ENCODE measurements at places on chromosomes 1 and 21.
A peak's percentile ranks its signal among the peaks of the same experiment; 100 is the strongest.

DNA sequence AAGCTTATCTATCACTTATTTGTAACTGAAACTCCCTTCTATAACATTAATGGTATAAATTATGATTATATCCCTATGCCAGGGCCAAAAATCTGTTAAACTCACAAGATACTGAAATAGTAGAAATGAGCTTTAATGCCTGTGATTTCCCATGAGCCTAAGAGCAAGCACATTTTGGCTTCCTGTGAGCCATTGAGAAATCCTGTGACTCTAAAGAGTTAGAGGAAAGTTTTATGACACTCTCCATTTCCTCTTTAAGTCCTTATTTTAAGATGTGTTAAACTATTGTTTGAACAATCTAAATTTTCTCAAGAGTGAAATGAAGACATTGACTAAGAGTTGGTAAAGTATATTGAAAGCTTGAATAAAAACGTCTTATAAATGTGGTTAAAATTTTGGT is 45.6 kb downstream of the SUCO start:
- no peak for DNase-seq

DNA sequence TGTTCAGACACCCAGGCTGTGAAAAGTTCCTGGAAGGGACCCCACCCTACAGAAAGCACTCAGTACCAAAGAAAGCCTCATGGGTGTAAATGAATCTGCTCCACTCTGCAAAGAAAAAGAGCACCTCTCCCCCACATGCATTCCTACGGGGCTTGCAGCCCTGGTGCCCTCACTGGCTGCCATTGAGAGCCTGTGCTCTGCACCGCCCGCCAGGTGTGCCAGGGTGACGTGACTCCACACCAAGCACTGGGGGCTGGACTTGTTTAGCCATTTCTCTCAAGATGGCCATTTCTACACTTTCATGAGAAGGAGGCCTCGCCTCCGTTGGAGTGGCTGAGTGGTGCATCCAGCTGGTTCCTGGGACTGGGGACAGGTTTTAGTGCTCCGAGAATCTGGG is 380.5 kb upstream of the VAMP3 start:
- DNase-seq = no peak

DNA sequence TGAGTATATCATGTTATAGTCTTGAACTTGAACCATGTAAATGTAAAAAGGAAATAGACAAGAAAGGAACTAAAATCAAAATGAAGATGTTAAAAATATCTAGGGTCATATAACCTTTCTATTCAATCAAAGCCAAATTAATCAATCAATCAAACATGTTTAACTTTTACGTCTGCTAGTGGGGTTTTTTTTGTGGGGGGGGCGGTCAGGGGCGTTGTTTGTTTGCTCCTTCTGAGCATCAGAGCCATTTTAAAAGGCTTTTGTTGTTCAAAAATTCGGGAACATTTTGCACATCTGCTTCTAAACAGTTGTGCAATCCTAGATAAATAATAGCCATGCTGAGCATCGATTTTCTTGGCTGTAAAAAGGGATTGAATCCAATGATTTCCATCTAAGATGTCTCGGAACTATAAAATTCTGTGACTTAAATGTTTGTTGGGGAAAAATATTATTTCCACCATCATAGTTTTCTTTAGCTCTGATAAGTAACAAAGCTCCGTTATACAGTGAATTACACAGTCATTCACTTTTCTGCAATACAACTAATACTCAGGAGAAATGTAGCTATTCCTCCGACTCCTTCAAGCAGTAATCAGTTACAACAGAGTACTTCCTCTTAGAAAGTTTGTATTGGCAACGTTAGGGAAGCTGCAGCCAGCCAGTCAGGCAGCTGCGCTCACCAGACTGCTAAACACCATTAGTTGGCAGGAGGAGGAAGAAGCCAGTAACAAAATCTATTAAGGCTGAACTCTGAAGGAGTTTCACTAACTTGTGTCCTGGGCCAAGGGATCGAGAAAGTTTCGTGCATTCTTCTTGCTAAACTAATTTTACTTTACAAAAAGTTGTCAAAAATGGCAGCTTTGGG is 2.2 kb downstream of the SPATA6 start:
- peak; percentile 83 for DNase-seq

- peak; percentile 85 for DNase-seq
Observed at GRCh38 chr1:222266223-222267196, 281.4 kb downstream of the HHIPL2 start.

DNA sequence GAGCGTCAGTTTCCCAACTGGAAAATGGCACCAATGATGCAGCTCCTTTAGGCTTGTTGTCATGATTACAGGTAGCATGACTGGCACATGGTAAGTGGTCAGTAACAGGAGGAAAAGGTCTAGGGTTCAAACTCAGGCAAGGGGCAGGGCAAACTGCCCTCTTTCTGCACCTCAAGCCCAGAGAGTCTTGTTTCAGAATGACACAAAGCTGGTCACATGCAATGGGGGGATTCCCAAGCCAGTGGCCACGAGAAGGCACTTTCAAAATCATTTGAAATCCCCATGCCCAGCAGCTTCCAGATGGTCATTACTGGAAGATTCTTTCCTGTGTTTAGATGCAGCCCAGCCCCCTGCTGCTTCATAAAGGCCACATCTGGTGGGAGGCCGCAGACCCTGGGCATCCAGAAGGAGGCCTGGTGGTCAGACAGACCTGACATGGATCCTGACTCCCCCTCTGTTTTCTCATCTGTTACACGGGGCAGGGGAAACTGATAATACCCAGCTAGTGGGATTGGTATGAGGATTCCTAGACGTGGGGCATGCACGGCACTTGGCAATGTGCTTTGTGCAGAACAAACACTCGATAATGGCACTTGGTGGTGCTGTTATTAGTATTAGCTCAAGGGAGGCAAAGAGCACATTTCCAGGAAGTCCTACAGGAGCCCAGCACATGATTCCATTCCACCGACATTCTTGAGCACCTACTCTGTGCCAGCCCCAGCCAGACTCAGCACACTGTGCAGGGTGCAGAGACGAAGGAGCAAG is 6.9 kb upstream of the PLA2G2D start:
- DNase-seq = no peak

DNA sequence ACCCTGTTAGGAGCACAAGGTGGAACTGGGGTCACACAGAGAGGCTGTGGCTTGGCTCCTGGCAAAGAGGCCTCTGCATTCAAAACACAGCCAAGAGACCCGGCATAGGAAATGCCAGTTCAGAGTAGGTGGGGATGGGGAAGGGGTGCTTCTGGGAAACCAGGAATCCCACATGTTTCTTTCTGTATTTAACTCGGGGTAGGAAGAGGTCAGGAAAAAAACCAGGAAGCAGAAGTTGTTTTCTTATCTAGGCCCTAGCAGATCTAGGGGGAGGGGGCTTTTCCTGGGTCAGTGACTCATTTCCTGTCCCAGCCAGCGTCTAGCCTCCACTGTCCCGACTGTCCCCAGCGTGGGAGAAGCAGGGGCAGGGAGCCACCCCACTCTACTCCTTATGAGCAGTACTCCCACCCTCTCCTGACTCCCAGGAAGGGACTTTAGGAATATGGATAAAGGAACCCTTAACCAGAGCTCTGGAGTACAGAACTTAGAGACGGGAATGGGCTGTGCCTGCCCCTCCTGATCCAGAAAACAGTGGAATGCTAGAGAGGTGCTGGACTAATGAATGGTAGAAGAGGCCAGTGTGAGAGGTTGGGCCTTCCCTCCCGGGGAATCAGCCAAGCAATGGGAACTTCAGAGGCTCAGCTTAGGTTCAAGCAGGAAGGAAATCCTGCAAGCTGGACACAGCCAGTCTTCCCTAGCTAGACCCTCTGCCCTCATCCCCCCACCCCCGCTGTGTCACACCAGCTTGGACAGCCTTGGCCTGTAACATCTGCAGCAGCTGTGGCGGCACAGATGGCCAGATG is 5.7 kb downstream of the FHL3 start:
- peak; percentile 89 for DNase-seq

DNA sequence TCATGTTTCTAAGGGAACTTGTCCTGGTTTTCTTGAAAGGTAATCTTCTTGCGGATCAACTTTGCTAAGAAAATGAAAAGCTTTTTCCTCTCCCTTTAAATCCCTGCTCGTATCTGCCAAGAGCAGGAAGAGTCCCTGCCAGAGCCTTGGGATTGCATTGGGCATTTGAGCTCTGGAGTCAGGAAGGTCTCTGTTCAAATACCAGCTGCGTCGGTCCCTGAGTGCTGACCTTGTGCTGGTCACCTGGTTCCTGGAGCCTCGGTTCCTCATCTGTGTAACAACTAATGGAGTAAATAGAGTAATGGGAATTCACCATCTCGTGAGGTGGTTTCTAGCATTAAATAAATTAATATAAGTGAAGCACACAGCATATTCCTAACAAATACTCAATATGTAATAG is 274.6 kb upstream of the TMEM51 start:
- DNase-seq = no peak

- DNase-seq = no peak
Observed at GRCh38 chr1:215888159-215888558, 321.1 kb downstream of the KCTD3 start.

DNA sequence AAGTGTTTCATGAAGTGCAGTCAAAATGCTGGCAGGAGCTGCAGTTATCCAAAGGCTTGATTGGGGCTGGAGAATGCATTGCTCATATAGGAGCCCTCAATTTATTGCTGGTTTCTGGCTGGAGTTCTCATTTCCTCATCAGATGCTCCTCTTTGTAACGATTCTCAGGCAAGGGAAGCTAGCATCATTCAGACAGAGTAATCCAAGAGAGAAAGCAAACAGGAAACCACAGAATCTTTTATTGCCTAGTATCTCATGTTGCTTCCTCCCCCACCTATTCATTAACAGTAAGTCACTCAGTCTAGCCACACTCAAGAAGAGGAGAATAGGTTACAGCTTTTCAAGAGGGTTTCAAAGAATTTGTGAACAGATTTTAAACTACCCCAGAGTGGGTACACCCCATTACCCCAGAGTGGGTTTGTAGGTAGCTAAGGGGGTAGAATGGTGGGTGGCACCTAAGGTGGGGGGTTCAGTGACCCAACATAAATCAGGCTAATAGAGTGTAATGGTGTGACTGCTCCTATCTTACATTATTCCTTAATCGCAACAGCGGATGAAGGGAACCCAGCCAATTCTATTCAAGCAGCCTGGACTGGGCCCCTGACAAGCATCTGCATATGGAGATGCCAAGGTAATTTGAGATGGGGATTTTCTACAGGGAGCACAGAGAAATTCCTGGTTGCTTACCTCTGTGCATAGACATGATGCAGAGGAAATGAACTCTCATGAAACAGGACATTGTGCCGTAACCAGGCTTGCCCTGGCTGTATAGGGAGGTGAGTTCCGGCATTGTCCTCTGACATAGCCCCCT is 67.1 kb downstream of the KCNJ15 start:
- DNase-seq = peak; percentile 24

DNA sequence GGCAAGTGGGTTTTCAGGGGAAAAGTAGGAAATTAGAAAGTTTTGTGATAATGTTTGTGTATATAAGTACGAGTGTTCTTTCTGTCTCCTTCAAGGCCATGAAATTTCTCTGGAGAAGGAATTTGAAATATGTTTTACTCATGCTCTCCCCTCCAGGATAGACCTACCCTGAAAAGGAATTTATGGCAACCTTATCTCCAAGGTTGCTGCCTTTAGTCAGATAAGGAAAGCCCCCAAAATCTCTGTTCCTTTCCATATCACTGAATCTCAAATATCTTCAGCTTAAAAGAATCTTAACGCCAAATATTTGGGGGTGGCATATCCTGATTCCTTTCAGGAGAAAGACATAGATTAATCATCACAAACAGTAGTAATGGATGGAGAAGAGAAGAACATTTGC is 499 bp upstream of the C4BPB start:
- no peak for DNase-seq

- DNase-seq = peak; percentile 79
Observed at GRCh38 chr1:228089519-228090380, 7.2 kb downstream of the ARF1 start.

DNA sequence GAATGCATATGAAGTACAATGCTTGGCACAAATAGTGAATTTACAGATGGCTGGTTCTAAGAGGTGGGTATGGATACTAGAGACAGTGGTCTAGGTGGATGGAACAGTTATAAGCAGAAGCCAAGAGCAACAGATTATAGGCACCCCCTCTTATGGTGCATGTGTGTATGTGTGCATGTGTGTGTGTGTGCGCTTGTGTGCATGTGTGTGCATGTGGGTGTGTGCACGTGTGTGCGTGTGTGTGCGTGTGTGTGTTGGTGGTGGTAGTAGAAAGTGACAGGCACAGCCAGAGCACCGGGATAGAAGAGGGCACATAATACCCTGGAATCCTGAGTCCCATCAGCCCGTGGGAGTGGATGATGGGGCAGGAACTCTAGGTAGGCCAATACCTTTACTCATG is 1.3 kb downstream of the NCMAP start:
- DNase-seq = no peak

GRCh38 chr1:213987422-213987926 is 299 bp upstream of the PROX1 start:
- no peak for DNase-seq

- DNase-seq = no peak
Observed at GRCh38 chr1:173414539-173415226, 62.5 kb upstream of the PRDX6 start.

DNA sequence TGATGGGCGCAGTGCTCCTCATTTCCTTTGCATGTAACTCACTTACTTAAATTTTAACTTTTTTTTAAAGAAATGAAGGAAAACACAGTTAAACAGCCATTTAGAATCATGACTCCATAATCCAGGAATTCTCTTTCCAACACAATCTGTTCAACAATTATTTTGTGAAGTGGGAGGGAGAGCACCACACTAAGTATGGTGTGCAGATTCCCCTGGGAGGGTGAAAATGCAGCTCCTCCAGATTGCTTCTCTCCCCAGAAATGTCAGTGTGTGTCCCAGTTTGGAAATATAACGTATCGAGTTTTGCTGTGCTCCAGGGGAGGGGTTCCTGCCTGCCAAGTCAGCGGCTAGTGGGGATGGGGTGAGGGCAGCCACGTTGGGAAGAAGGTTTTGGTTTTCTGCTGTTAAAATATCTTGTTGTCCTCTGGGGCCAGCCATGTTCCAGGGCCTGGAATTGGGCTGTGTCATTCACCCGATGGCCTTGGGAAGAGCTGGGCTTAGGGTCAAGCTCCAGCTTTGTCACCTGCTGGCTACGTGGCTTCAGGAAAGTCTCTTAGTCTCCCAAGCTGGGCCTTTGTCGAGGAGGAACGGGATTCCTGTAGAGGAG is 17.3 kb upstream of the DISP3 start:
- no peak for DNase-seq

DNA sequence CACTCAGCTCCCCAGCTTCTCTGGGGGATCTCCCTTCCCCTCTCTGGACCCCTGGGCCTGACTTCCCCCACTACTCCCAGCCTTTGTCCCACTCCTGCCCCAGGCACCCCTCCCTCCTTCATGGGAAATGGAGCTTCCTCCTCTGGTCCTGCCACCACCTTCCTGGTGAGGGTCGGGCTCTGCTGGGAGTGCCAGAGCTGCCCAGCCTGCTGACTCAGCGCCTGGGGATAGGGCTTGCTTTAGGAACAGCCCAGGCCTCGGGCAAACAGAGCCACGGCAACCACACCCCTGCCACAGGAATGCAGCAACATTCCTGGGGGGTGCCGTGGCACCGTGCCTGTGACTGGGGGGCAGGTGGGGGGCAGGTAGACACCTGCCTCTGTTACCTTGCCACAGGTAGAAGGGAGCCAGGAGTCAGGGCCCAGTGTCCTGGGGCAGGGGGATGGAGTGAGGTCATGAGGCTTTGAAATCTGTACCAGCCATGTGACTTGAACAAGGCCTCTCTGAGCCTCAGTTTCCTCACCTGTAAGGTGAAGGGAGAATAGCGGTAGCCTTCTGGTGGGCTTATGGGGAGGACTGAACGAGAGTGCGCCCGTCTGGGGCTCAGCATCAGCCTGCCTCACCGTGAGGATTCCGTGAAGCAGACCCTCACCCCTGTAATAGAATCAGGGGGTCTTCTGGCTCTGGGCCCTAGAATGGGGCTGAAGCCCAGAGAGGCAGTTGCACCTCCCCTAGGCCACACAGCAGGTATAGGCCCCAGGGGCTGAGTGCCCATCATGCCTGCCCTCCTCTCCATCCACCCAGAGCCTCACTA is 17.8 kb upstream of the EPHA2 start:
- no peak for DNase-seq

Measured in hematopoietic multipotent progenitor cell treated with erythropoietin and hydrocortisone succinate and interleukin-3 and kit ligand, for 4 days (in vitro differentiated cells).